Non-pigmented ciliary epithelial cell (primary cell): ENCODE measurements at places on chromosomes 12 and 14.

GRCh38 chr14:24235804-24236688 is 3.3 kb downstream of the GMPR2 start:
- DNase-seq = no peak

GRCh38 chr12:116922194-116922897 is 11.6 kb downstream of the FBXW8 start:
- DNase-seq = no peak

DNA sequence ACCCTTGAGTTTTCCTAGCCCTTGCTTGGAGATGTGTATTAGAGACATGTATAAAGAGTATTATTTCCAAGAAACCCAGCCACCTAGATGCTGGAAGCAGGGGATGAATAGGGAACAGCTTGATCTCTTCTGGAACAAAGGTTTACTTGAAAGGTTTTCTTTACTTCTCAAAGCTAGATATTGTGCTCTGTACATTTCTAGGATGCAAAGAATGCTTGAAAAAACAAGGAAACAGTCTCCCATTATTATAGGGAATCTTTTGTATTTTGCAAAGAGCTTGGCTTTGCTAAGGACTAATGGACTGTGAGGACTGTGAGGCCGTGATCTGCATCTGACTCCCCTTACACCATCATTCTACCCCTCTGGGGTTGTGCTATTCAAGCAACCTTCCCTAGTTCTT is 77.9 kb downstream of the PRICKLE1 start:
- DNase-seq = no peak

DNA sequence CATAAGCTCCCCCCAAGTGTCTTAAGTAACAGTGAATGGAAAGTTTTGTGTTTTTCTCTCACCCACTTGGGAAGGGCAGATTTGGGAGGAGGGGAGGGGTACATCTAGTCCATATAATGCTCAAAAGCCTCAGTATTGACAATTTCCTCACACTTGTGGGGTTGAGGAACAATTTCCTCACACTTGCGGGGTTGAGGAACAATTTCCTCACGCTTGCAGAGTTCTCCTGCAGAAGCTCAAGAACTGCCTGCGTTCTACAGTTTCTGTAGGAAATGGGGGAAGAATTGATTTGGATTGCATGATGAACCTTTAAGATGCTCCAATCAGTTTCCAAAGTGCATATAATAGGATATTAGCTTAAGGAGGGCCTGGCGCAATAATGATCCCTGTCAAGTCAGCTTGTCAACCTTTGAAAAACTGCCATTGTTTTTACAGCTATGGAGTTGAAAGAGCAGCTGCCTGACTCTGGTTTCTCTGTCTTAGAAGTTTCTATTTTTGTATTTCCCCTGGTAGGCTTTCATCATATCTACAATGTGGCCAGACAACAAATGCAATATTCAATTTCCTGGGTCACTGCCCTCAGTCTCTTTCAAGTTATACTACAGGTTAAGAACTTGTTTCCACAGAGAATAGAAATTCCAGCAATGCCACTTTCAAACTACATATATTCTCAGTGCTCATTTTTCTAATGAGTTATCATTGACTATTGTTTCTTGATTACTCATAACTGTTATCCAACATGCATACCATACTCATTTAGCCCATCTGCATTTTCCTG is 66.5 kb downstream of the PLEKHG7 start:
- no peak for DNase-seq

- no peak for DNase-seq
These were observed 59.2 kb downstream of the BICDL1 start for GRCh38 chr12:120048263-120048662.

GRCh38 chr12:106090591-106091445 is 47.9 kb downstream of the NUAK1 start:
- no peak for DNase-seq

DNA sequence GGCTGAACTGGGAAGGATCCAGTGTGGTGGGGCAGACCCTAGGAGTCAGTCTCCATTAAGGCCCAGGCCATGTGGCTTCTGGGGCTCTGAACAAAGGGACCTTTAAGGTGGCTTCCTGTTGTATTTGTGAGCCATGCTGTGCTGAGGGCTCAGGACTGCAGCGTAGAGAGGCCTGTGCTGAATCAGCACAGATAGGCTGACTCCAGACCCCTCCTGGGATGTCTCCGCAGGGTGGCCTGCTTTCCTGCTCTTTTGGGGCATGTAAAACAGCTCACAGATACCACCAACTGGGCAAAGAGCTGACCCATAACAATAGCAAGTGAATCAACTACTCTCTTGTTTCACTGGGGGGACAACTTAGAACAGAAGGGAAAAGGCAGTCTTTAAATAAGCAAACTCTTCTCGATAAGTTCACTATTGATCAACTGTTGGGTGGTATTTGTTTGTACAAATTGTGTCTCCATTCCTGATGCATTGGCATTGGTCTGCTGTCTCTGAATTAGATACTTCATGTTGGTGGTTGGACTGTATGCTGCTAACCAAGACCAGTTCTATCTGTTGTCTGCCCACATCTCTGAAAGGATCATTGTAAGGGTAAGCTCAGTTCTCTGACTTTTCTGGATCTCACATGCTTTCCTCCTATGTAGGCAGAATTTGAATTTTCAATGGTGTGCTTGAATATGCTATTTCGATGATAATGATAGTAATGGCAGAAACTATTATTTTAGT is 71.8 kb downstream of the MYRFL start:
- no peak for DNase-seq

DNA sequence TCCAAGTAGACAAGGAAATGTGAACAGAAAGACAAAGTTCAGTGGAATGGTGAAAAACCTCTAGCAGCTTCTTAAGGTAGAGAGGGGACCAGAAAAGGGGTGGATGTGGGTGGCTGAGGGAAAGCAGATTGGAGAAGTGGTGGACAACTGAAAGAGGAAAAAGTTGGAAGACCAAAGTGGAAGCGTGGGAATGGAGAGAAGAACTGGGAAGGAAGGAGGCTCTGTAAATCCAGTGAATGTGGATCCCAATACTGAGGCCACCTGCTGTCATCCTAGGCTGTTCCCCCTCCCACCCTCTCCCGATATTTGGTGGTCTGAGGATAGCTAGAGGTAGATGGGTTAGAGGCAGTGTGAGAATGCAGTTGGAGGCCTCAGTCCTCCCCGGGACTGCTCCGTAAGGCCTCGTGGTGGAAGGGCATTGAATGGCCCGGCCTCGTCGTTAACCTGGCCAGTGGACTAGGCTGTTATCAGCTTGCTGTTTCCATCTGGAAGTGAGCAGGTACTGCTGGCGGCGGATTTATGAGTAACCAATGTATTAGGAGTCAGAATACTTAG is 822 bp upstream of the POU6F1 start:
- no peak for DNase-seq

- no peak for DNase-seq
These were observed 21.8 kb upstream of the PIK3C2G start for GRCh38 chr12:18239526-18239925.

DNA sequence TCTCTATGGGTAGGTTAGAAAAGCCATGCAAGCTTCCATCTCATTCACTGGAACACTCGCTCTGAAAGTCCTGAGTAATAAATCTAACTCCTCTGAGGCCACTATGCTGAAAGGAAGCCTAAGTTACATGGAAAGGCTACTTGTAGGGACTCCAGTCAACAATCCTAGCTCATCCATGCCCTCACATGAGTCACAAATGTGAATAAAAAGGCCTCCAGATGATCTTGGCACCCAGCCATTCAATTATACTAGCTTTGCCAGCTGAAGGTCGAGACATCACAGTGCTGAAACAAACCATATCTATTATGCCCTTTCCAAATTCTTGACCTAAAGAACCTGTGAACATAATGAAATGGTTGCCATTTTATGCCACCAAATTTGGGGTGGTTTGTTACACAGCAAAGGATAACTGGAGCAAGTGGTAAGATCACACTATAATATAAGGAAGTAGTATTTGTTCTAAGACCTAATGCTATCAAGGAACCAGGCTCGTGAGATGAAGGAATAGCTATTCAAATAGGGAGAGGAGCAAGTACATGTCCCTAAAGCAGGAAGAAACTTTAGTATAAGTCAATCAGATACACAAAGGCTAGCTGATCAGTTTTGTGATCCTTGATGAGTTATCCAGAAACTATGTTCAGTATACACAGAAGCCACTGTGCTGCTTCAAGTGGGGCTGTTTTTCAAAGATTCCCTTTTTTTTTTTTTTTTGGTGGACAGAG is 142.1 kb downstream of the MED13L start:
- DNase-seq = no peak

DNA sequence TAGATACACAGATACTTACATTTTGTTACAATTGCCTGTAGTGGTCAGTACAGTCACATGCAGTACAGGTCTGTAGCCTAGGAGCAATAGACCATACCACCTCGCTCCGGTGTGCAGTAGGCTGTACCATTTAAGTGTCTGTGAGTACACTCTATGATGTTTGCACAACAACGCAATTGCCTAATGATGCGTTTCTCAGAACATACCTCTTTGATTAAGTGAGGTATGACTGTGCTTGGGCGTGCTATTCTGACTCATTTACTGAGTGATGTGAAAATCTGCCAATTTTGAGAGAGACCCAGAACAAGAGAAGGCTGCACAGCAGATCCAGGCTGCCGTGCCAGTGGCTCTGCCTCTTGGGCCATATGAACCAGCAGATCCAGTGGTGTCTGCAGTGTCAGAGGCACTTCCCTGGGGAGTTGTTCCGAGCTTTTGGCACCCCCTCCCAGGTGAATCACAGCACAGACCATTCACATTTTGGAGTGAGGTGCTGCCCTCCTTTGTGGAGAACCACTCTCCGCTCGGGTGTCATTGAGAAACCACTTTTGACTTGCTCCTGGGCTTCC is 20.4 kb downstream of the DLK1 start:
- peak; percentile 65 for DNase-seq
